ENCODE measurements at places on chromosomes 3 and 15.

- DNase-seq: no peak
These were observed 396.2 kb upstream of the NAALADL2 start for GRCh38 chr3:174462916-174463315.

DNA sequence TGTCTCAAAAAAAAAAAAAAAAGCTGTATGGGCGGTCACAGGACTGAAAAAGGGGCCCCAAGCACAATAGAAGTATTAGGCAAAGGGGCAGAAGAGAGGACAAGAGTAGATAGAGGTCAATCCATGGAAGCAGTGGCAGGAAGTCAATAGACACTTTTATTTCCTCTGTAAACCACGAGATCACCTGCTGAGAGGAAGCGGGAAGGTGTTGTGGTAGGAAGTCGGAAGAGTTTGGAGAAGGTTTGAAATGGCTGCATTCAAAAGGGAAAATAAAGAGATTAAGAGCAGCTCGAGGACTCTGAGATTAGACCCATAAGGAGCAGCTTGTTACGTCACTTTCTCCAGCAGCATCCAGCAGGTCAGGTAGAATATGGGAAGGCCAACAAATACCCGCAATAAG lies 14.2 kb upstream of the ZNF148 start:
- DNase-seq: no peak

GRCh38 chr15:94004697-94005096 lies 226.7 kb upstream of the MCTP2 start:
- DNase-seq: no peak

DNA sequence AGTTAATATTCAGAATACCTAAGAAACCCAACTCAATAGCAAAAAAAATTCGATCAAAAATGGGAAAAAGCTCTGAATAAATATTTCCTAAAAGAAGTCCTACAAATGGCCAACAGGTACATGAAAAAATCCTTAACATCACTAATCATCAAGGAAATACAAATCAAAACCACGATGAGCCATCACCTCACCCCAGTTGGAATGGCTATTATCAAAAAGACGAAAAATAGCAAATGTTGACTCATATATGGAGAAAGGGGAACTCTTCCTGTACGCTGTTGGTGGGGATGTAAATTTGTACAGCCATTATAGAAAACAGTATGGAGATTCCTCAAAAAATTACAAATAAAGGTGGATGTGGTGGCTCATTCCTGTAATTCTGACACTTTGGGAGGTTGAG lies 29.6 kb upstream of the SGO1 start:
- DNase-seq: no peak

GRCh38 chr15:85003593-85004312 lies 22.1 kb downstream of the PDE8A start:
- no peak for DNase-seq

DNA sequence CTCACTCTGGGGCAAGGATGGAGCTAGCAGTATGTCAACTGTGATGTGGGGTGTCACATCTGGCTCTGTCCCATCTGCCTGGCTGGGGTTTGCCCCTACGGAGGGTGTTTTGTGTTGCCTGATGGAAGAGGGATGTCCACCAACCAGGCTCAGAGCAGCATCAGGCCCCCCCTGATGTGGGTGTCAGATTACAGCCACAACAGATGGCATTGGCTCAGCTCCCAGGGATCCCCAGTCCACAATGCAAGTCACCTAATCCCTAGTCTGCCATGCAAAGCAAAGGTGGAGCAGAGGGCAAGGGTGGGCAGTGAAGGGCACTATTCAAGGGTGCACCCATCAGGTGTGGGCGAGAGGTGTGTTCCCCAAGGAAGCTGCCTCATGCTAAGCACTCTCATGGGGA lies 48.9 kb upstream of the AMOTL2 start:
- no peak for DNase-seq

Measured in CD8-positive, alpha-beta T cell (primary cell).